RPMI7951 (cell line): ENCODE measurements at places on chromosomes 12 and 14. TPM values are rescaled to one million over a fixed set of nuclear protein-coding genes. Genes with fewer than 3 reads are reported as not detected.

Gene C1R
- 20.4 and 29.3 TPM in 2 replicates for total RNA-seq

Gene CSAD
- total RNA-seq: 1.8 and 5.3 TPM in 2 replicates

Gene CLEC7A
- total RNA-seq: not detected in 2 replicates

Gene OLR1
- not detected in 2 replicates for total RNA-seq

Gene DCP1B
- 9.0 and 11.2 TPM in 2 replicates for total RNA-seq

Gene GPRC5D
- not detected in 2 replicates for total RNA-seq

Gene PPP2R5C
- 97.2 and 113 TPM in 2 replicates for total RNA-seq

Gene IAPP
- not detected in 2 replicates for total RNA-seq

Gene ABCD2
- total RNA-seq: under 0.01 and 0.10 TPM in 2 replicates

Gene GLIPR1L1
- not detected in 2 replicates for total RNA-seq

Gene POMT2
- 9.4 and 10.1 TPM in 2 replicates for total RNA-seq

Gene SLC22A17
- 7.4 and 10.4 TPM in 2 replicates for total RNA-seq

Gene EID3
- 0.68 and 0.72 TPM in 2 replicates for total RNA-seq

Gene PYM1
- 21.7 and 22.0 TPM in 2 replicates for total RNA-seq

Gene FERMT2
- 70.3 and 84.1 TPM in 2 replicates for total RNA-seq

Gene ACOT4
- 3.0 and 3.6 TPM in 2 replicates for total RNA-seq

Gene SUSD6
- 3.9 and 5.8 TPM in 2 replicates for total RNA-seq

Gene ASCL4
- not detected in 2 replicates for total RNA-seq

Gene CD9
- total RNA-seq: 133 and 142 TPM in 2 replicates

Gene OR11H12
- 0.12 TPM in 1 of 2 replicates, not detected in the other for total RNA-seq

Gene MON2
- 12.2 and 17.3 TPM in 2 replicates for total RNA-seq

Gene TAS2R10
- total RNA-seq: 0.60 and 0.68 TPM in 2 replicates

Gene SCN8A
- 0.29 and 0.60 TPM in 2 replicates for total RNA-seq

Gene HOXC9
- 4.3 and 5.9 TPM in 2 replicates for total RNA-seq

Gene ERP27
- 0.10 TPM in 1 of 2 replicates, not detected in the other for total RNA-seq

Gene TOMM20L
- not detected in 2 replicates for total RNA-seq

Gene OR4E2
- not detected in 2 replicates for total RNA-seq

Gene LARP4
- total RNA-seq: 14.3 and 17.3 TPM in 2 replicates

Gene C1QL4
- total RNA-seq: 1.7 and 3.3 TPM in 2 replicates

Gene SLC2A14
- 0.10 and 0.12 TPM in 2 replicates for total RNA-seq

Gene ERBB3
- total RNA-seq: 3.0 and 5.4 TPM in 2 replicates

Gene TAMALIN
- total RNA-seq: 0.20 and 0.24 TPM in 2 replicates

Gene HNRNPC
- total RNA-seq: 559 and 723 TPM in 2 replicates

Gene NOC4L
- 9.3 and 14.8 TPM in 2 replicates for total RNA-seq

Gene ADGRD1
- not detected in 2 replicates for total RNA-seq

Gene TPI1
- total RNA-seq: 2,274 and 2,388 TPM in 2 replicates

Gene C14orf132
- total RNA-seq: 22.6 and 24.6 TPM in 2 replicates

Gene FGF6
- not detected in 2 replicates for total RNA-seq

Gene PLEKHG7
- not detected in 2 replicates for total RNA-seq

Gene ART4
- total RNA-seq: not detected in 2 replicates

Gene MANSC4
- total RNA-seq: not detected in 2 replicates
